Activated naive CD4-positive, alpha-beta T cell (primary cell): ENCODE measurements at places on chromosomes 16 and 17.

GRCh38 chr16:67888331-67888730 lies 3.6 kb downstream of the NRN1L start:
- DNase-seq, result no peak

- DNase-seq, result no peak
Observed at GRCh38 chr17:70825321-70826125, 656.2 kb downstream of the KCNJ2 start.

DNA sequence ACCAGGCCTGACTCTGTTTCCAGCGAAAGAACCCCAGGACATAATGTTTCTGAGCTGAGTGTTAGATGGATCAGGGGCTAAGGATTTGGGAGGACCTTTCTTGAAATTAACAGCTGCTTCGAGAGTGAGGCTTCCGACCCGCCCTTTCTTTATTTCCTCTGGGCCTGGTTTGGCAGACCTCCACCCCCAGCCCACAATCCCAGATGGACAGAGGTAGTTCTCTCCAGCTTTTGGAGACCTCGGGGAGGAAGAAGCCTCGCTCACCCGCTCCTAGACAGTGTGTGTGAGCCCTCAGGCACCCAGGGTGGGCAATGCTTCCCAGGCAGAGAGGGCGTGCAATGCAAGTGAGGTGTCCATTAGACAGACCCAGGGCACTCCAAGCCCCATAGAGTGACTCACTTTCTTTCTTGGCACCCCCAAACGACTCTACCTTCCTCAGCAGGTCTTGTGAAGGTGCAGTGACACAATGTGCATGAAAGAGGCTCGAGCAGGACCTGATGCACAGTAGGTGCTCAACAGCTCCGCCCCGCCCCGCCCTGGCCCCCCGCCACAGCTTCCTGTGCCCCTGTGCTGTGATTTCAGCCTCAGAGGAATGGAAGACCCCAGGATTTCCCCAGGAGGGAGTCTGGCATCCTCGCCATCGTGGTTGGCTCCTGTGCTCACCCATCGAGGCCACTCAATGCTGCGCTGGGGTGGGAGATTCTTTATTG lies 50.7 kb upstream of the TOB1 start:
- no peak for DNase-seq

GRCh38 chr16:12208341-12209035 lies 232.0 kb downstream of the SNX29 start:
- no peak for DNase-seq

GRCh38 chr16:54454616-54455015 lies 168.0 kb upstream of the IRX3 start:
- DNase-seq, result no peak

DNA sequence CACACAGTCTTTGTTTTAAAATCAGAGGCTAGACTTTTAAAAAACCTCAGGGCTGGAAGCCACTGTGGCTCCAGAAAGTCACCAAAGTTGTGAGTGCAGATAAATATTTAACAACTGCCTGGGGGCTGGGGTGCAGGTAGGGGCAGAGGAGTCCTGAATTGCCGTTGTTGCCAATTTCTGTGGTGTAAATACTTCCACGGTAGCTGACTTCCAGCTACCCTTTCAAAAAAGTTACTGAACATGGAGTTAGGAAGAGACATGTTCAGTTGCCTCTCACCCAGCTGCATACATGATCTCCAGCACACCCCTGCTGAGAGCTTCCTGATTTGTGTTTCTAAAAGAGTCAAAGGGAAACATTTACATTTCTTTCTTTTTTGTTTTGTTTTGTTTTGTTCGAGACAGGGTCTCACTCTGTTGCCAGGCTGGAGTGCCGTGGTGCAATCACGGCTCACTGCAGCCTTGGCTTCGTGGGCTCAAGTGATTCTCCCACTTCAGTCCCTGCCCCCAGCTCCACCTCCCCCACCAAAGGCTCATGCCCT lies 58.7 kb downstream of the PLXDC1 start:
- no peak for DNase-seq

GRCh38 chr16:55502801-55503366 lies 6.0 kb upstream of the LPCAT2 start:
- no peak for DNase-seq

DNA sequence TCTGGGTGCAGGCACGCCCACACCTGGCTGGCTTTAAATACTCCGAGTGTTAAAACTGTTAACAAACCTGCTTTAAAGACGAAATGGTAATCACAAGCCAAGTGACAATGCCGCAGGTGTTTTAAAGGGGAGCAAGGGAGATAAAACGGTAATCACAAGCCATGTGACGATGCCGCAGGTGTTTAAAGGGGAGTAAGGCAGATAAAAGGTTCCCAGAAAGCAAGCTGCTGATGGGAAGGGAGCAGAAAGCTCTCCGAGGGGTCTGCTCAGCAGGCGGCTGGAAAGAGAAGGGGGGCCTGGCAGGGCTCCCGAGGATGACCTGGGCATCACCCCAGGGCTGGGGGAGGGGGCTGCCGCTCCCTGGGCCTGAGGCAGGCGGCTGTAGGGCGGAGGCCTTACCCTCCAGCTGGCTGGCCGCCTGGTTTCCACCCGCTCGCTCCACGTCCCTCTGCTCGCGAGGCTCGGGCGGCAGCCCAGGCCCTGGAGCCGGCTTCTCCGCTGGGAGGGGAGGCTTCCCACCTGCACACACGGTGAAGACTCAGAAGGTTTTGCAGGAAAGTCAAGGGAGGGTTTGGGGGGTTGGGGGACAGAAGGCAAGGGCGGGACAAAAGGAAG lies 12.1 kb downstream of the NDUFAF8 start:
- DNase-seq, result no peak

DNA sequence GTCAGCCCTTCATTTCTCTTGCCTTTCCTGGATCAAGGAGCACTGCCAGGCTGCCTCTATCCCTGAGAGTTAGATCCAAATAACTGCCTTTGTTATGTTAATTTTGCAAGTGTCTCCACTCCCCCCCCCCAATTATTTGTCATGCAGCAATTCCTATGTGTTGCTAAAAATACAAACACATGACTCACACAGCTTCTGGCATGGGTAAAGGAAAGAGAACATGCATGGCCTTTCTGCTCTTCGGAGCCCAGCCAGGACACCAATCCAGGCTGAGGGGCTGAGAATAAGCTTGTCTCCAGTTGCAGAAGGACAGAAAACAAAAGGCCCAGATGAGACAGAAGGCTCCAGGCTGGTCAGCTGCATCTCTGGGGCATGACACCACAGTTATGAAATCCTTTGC lies 148.0 kb upstream of the TNRC6C start:
- DNase-seq, result no peak

DNA sequence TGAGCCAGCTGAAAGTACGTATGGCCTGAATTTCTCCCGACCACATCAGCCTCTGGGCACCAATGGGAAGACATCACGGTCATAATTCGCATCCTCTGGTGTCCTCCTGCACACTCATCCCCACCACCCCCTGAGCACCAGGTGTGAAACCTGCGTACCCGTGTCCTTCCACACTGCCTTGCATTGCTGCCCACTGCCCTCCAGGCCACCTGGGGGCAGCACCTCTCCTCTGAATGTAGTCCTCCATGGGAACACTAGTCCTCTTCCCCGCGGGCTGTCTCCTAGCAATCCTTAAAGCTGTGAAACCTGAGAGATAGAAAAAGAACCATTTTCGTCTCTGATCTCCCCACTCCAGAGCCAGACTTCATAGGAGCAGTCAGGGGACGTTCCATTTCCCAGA lies 125.5 kb downstream of the ZNF18 start:
- no peak for DNase-seq

DNA sequence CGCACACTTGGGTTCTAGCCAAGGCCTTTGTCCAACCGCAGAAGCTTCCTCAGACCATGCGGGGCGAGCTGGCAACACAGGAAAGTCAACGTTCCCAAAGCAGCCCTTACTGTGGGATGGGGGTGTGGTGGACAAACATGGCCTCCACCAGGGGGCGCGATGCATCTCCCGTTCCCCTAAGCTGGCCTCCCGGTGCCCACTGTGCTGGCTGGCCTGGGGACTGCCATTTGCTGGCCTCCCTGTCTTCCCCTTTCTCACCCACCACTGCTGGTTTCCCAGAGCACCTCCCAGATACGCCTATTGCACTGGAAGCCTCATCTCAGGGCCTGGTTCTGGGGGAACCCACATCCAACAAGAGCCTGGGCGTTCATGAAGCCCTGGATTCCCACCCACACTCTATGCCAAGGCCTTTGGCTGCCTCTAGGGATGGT lies 145.3 kb downstream of the IRF8 start:
- no peak for DNase-seq

- DNase-seq, result no peak
Observed at GRCh38 chr16:81551821-81552304, 107.3 kb downstream of the CMIP start.

DNA sequence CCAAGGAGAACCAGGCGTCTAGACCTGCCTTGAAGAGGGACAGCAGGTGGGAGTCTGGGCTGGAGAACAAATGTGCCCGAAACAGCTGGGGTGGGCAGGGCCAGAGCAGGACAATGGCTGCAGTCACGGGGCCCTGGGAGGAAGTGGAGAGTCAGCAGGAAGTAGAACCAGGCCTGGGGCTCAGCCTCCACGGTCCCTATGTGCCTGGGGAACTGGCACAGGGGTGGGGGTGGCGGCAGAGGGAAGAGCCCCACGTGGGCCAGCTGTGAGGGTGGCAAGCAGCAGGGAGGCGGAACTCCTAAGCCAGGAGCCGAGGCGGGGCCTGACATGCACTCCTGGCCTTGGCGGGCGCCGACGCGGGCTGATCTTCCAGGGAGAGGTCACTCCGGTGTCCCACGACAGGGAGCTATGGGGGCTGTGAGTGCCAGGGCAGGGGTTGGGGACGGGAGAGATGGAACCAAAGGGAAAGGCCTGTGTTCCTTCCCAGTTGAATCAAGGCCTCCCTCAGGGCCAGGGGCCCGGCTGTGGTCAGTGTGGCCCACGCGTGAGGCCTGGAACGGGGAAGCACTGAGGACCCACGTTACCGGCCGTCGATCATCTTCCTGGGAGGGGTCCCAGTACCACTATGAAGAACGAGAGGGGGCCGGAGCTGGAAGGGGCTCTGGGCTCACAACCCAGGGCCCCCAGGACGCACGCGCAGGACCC lies 42.7 kb downstream of the TIMM22 start:
- no peak for DNase-seq

GRCh38 chr17:8012996-8013640 lies 10.7 kb downstream of the GUCY2D start:
- DNase-seq, result no peak

- DNase-seq, result no peak
Observed at GRCh38 chr17:8237886-8238285, 10.0 kb downstream of the CTC1 start.

DNA sequence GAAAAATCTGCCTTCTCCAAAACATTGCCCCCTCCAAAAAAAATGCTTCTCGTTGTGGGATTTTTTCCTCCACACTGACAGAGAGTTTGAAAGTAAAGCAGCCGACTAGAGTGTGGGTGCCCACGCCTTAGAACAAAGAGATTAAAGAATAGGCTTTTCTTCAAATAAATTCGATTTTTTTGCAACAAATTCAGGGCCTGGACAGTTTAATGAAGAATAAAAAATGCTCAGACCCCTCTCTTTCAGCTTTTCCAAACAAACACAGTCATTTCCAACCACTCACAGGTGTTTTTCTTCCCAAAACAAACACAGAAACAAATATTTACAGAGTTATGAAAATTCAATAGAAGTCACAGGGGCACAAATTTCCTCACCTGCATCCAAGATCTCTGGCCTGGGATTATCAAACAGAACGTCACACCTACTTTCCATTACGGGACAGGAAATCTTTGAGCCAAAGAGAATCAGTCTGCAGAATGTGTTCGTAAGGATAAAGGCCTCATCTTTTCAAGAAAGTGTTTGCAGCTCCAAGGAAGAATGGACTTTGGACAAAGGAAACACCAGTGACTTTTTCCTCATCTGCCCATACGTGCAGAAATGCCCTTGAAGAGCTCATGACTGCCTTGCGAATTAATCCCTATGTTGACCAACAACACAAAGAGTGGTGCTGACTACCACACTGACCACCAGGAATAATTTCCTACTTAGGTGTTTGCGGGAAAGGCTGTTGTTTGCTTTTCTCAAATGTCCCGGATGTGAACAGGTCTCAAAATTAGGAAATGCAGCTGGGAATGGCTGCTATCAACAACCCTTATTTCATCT lies 31.3 kb upstream of the TOX3 start:
- DNase-seq, result no peak

GRCh38 chr17:39709998-39710964 lies 10.4 kb downstream of the ERBB2 start:
- DNase-seq, result no peak

DNA sequence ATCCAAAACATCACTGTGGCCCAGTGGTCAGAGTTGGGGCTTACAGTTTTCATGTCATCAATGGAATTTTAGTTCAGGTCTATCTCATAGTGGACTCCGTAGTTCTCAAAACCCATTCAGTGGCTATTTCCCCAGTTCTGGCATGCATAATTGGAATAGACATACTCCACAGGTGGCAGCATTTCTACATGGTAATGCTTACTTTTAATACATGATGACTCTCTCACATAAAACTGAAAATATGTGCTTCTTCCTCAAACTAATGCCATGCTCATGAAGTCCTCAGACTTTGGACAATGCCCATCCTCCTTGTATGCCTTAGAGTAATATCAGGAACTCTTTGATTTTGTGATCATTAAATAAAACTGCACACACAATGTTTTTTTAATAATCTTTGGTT lies 857.4 kb upstream of the GOT2 start:
- no peak for DNase-seq

DNA sequence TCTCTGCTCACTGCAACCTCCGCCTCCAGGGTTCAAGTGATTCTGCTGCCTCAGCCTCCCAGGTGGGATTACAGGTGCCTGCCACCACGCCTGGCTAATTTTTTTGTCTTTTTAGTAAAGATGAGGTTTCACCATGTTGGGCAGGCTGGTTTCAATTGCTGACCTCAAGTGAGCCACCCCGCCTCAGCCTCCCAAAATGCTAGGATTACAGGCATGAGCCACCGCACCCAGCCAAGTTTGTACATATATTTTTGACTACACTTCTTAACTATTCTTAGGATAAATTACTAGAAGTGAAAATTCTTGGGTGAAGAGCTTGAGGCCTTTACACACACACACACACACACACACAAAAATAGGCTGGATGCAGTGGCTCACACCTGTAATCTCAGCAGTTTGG lies 1.4 kb upstream of the ITGAM start:
- no peak for DNase-seq

DNA sequence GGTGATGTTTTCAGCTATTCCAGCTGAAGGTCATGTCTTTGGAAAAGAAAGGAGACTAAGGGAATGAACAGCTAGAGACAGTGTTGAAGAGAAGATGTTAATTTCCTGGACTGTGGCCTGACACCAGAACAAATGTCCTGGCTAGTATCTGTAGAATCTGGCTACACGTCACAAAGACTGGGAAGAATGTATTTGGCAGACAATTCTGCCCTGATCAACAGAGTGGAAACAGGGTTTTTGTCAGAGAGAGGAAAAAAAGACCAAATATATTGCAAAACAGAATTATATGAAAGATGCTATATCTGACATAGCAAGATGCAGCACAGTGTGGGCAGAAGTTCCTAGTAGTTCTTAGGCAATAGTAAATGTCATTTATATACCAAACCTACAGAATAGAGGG lies 17.0 kb upstream of the ANKFN1 start:
- DNase-seq, result no peak
